ENCODE measurements at places on chromosomes 3 and 15.

- DNase-seq, result no peak
Observed at GRCh38 chr3:68007621-68008226, 353.3 kb upstream of the SUCLG2 start.

- no peak for DNase-seq
Observed at GRCh38 chr3:151550025-151550618, 89.3 kb upstream of the IGSF10 start.

DNA sequence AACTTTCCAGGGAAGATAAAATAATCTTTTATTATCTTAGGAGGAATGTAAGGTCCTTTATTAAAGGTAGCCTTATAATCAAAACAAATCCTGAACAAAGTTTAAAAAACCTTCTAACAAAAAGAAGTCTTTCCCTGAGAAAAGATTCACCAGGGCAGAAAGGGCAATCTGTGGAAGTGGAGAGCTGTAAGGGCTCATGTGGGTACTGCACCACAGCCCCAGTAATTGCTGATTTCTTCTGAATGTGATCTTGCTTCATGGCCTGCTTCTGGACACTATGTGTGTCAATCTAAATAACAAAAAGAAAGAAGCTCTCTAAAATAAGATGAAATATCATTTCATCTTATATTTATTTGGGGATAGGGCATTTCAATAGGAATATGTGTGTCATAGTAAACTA, 1501.6 kb downstream of the OTOL1 start:
- DNase-seq, result no peak

GRCh38 chr3:140995881-140996280, 54.2 kb downstream of the SLC25A36 start:
- no peak for DNase-seq

DNA sequence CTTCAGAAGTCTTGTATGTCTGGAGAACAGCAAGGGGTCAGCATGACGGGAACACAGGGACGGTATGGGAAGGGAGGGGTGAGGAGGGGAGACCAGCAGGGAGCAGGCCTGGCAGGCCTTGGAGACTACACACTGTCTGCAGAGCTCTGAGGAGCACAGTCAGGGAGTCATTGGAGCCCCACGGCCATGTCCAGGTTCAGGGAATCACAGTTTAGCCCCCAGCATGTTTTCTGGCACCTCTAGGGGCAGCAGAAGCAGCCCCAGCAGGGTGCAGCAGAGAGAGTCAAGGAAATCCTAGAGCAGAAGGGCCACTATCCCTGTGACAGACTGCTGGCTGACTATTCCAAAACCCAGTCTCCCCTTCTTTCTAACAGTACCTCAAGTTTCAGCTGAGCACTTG, 3.2 kb downstream of the LAMP3 start:
- DNase-seq, result no peak

DNA sequence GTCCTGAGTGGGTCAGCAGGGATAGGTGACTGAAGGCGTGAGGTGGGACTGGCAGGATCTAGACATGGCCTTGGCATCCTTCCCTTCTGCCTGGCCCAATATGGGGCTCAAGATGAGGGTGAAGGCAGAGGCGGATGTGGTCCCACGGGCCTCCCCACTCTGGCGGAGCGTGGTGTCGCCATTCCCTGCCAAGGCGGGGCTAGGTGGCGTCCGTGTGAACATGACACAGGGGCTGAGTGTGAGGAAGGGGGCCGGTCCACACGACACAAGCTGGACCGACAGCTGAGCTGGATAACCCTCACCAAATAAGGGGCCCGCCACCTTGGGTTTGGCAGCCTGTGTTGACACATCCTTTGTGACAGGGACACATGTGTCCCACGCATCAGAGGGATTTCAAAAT, 43.1 kb downstream of the ZNF710 start:
- no peak for DNase-seq

All from memory B cell (primary cell).